Globus pallidus (tissue), 1 donor: ENCODE measurements at places on chromosomes 1 and 21.
A peak's percentile ranks its signal among the peaks of the same experiment; 100 is the strongest.

DNA sequence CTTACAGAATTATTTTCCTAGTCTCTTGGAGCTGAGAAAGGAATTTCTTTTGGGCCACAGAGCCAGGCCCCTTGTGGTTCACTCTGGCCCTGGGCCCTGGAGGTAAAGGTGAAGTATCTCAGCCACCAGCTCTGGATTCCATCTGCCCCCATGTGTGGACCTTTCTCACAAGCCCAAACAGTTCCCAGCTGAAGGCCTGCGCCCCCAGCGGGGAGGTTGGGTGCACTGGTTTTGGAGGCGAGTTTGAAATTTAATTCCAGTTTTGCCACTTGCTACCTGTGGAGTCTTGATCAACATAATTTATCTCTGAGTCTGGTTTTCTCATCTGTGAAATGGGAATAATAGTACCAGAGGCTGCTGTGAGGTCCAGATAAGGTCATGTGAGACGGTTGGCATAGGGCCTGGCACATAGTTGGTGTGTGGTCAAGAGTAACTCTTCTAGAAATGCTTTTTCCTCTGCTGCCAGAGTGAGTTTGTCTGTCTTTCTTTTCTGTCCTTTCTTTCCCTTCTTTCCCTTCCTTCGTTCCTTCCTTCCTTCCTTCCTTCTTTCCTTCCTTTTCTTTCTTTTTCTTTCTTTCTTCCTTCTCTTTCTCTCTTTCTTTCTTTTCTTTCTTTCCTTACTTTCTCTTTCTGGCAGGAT, 6.1 kb downstream of the AGTRAP start:
- no peak for DNase-seq

- no peak for DNase-seq
Measured at GRCh38 chr1:35574125-35574654, 1.1 kb downstream of the TFAP2E start.

DNA sequence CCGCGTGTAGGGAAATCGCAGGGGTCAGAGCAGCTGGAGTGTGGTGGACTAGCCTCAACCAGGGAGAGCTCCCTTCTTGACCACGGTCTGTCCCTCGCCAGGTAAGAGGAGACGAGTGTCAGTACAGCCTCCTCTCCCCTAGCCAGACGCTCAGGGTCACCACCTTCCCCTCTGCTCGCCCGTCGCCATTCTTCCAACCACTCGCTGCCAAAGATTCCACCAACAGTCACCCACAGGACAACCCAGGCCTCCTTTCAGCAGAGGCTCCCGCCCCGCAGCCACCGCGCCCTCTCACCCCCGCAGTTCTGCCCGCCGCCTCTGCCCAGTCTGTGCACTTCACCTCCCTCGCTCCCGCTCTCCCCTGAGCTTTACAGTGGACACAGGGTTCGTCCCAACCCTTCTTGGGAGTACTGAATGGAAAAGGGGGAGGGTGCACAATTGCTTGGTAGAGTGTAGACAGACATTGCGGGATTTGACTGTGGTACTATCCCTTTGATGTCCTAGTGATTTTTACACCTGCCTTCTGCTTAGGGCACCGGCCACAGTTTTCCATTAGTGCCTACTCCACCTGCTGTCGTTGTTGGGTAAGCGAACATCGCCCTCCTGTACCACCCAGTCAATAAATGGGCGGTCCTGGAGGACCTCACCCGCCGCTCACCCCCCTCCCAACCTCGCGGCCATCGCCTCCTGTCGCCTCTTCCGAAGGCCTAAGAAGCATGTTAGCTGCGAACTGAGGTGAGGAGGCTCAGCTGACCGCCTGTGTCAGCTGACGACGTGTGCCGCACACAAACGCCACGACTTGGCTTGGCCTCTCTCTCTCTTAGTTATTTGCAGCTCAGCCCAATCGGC, 9.2 kb upstream of the NBPF11 start:
- DNase-seq, result no peak

DNA sequence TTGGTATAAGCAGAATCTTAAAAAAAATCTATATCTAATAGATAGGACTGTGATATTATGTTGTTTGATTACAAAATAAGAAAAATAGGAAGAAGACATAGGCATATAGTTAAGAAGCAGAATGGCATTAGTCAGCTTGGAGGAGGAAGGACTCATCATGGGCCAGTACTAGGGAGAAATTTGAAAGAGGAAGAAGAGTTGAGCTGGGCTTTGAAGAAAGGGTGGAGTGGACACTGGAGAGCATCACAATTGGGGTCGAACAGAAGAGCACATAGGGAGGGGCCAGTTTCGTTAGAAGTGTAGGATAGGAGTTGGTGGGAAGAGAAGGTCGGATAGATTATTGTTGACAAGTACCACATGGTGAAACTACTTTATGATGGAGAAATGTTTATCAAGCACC, 129.3 kb downstream of the CACHD1 start:
- DNase-seq, result no peak

DNA sequence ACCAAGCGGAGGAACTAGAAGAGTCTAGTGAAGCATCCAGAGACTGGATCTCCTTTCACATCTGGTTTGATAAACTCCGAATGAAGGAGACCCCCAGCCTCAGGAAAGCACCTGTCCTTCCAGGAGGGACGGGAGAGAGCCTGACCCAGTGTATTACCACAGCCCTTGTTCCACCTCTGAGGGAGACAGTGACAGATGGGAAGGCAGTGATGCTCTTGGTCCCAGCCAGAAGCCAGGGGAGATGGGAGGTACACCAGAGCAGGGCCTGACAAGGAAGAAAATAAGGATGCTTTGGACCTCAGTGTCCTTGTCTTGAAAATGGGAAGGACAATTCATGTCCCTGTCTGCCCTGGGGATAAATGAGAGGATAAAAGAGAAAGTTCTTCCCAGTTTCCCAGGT, 3.5 kb downstream of the KLHDC7A start:
- no peak for DNase-seq

GRCh38 chr1:22037520-22037919, 15.0 kb upstream of the CDC42 start:
- no peak for DNase-seq

DNA sequence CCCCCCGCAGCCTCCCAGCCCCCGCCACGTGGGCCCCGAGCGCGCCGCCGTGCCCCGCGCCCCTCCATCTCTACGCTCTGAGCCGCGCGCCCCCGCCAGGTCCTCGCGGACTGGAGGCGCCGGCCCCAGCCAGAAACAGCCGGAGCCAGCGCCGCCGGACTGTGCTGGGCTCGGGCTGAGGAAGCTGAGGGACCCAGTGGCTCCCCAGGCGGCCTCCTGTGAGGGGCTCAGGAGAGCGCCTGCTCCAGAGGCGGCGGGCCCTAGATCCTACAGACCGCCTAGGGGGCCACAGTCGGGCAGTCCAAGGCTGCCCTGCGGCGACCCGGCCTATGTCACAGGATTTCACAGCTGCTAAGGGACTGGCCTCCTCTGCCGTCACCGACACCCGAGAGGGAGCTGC, 82.1 kb downstream of the NENF start:
- no peak for DNase-seq

DNA sequence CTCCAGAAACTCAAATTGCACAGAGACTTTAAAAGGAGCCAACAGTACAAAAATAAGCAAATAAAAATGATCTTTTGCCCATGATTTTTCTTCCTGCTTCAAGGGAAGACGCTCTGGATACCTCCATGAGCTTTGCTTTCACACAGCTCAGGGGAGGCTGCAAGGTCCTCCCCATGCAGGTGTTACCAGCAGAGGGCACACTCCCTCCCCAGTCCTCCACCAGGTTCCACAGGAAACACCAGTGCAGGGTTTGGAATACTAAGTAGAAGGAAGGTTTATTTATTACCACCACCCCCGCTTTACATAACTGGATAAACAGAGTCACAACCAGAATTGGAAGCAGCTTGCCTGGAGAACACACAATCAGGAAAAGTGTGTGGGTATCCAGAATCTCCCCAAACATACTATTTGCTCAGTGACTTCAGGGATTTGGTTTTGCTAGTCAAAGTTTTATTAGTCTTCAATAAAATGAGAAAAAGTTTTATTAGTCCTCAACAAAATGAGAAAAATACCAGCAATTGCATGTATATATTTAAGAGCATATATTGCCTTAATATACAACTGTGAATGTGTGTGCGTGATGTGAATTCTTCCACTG, 37.3 kb downstream of the HSD3B1 start:
- DNase-seq, result no peak

DNA sequence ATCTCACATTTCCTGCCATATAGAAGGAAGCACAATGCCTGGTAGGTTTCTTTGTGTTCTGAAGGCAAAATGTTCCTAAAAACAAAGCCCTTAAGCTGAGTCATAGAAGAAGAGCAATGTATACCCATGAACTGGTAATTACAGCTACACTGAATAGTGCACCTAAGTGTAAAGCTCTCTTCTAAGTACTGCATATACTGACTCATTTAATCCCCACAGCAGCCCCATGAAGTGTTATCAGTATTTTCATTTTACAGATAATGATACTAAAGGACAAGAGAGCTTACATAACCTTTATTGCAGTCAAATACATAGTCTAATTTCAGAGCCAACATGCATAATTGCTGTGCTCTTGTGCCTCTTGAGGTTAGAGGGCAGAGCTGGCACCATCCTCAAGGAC, 239.9 kb downstream of the DPYD start:
- DNase-seq, result no peak

DNA sequence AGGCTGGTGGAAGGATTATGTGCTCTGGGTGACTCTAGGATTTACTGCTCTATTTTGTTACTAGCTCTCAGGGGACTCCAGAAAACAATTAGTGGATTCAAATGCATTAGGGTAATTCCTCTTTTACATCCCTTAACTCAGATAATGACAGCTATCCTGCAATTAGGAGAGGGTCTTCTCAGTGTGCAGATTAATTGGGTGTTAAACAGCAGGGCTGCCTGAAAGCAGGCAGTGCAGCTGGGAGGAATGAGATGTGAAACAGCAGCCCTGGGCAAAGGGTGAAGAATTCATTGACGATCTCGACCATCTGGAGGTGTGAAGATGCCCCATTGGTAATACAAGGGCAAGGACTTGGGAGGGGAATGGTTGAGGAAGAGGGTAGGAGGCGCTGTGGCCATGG, 66.1 kb downstream of the HTR6 start:
- DNase-seq, result no peak

GRCh38 chr1:205270764-205271163, 43.0 kb downstream of the TMCC2 start:
- DNase-seq, result peak; percentile 86

- no peak for DNase-seq
Measured at GRCh38 chr1:27527223-27527889, 37.4 kb upstream of the WASF2 start.

DNA sequence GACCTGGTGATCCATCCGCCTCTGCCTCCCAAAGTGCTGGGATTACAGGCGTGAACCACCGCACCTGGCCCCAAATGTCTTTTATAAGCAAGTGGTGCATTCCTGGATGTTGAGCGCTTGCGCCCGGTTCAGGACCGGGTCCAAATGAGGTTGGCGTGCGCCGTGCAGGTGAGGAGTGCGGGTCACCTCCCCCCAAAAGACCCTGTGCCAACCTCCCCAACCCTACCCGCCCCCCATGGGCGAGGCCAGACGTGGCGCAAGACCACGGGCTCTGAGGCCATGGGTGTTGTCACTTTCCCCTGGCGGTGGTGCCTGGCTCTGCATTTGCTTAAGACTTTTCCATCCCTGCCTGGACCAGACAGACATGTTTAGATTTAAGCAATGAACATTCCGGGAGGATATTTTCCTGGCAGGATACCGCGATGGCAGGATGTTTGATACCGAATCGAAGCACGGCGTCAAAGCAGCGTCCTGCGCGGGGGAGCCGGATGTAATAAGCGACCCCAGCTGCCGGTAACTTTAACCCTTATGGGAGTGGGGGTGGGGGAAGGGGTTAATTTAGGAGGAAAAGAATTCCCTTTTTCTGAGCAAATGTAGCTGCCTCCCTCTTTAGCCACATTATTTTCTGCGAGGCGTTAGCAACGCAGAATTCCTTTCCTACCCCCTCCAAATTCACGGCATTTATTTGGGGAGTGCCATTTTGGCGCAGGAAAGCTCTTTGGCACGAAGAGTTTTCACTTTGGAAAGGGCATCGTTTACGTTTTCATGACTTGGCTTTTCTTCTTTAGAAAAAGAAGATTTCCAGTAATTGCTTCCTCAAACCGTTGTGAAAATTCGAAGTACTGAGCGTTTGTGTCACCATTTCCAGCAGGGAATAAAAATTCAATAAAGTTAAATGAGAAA, 27.8 kb upstream of the RNF187 start:
- DNase-seq, result no peak

GRCh38 chr1:213572912-213573647, 414.7 kb upstream of the PROX1 start:
- DNase-seq, result no peak

DNA sequence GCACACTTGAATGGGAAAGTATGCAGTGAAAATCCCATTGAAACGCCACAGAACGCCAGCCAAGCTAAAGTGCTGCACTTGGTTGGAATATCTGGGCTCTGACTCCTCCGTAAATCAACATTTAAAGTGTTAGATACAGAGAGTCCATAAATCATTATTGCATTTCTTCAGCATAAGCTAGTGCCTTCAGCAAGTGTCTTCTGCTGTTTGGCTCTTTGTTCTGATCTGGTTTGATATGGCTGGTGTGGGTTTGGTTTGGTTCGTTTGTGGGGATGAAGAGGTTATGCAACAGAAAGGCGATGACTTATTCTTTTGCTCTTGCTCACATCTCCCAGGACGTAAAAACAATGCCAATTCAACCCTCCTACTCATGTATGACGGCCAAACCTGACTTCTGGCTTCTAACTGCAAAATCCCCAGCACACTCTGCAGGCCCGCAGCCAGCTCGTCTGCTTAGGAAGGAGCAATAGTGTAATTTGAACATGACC, 121.8 kb upstream of the ERG start:
- no peak for DNase-seq

GRCh38 chr1:9069326-9070100, at the start of gene SLC2A5:
SLC2A5 (minus strand) TSS chr1:9069635; CDS start chr1:9069536, 99 bp downstream.
- DNase-seq, result peak; percentile 71

DNA sequence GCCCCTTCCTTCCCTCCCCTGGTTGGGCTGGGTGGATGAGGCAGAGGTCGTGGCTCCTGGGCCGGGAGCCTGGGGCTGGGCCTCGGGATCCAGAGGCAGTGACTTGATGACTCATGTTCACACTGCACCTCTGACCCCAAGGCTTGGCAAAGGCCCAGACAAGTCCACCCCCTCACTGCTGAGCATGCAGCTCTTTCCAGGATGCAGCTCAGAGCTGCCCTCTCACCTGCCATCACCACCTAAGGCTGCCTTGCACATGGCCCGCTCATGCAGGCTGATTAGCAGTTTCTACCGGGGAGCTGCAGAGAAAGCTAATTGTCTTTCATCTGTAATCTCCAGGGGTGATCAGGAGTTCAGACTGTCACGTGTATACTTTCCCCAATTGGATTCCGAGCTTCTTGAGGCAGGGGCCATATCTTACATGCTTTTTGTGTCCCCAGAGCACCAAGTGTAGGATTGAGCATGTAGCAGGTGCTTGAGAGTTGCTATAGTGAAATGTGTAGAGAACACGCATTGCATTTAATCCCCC, 62.1 kb downstream of the LRRN2 start:
- DNase-seq, result no peak

DNA sequence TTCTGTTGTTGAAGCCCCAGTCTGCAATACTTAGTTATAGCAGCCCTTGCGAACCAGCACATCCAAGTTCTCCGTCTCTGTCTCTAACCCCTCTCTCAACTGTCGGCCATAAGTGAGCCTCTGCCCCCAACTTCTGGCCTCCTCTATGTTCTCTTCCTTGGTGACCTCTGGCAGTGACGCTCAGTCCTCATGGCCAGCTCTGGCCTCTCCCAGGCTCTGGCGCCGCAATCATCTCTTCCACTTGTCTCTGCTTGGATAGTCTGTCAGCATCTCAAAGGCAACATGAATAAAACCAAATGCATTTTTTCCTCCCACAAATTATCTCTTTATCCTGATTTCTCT, 8.4 kb upstream of the HLCS start:
- DNase-seq, result no peak
